ENCODE measurements at places on chromosomes 13 and 19. TPM values are rescaled to one million over a fixed set of nuclear protein-coding genes. Genes with fewer than 3 reads are reported as not detected.

GRCh38 chr19:33691736-33692135 is 70.0 kb downstream of the CHST8 start:
- H3K36me3 ChIP-seq: no peaks in the 10 kb centered on the region
- H3K27me3 ChIP-seq: no peaks in the 10 kb centered on the region
- DNase-seq: no peak
- no peak overlapping the region for H3K4me3 ChIP-seq

Gene ANKRD27
- 26.9 TPM for total RNA-seq

Gene MBD3L5
- total RNA-seq: not detected

DNA sequence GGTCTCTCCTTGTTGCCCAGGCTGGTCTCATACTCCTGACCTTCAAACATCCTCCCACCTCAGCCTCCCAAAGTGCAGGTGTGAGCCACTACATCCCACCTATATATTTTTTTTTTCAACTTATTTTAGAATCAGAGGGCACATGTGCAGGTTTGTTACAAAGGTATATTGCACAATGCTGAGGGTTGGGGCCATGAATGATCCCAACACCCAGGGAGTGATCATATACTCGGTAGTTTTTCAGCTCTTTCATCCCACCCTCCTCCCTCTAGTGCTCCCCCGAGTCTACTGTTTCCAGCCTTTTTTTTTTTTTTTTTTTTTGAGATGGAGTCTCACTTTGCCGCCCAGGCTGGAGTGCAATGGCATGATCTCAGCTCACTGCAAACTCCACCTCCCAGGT is 38.4 kb upstream of the ADGRE1 start:
- H3K27ac ChIP-seq: no peak overlapping the region
- no peak overlapping the region for H3K4me3 ChIP-seq
- no peaks in the 10 kb centered on the region for H3K27me3 ChIP-seq
- no peak for DNase-seq

- H3K4me3 ChIP-seq: no peak overlapping the region
- no peaks in the 10 kb centered on the region for H3K4me1 ChIP-seq
- H3K27ac ChIP-seq: no peak overlapping the region
- no peaks in the 10 kb centered on the region for H3K36me3 ChIP-seq
- H3K27me3 ChIP-seq: no peaks in the 10 kb centered on the region
These were observed 44.4 kb downstream of the SOX1 start for GRCh38 chr13:112111239-112111857.

DNA sequence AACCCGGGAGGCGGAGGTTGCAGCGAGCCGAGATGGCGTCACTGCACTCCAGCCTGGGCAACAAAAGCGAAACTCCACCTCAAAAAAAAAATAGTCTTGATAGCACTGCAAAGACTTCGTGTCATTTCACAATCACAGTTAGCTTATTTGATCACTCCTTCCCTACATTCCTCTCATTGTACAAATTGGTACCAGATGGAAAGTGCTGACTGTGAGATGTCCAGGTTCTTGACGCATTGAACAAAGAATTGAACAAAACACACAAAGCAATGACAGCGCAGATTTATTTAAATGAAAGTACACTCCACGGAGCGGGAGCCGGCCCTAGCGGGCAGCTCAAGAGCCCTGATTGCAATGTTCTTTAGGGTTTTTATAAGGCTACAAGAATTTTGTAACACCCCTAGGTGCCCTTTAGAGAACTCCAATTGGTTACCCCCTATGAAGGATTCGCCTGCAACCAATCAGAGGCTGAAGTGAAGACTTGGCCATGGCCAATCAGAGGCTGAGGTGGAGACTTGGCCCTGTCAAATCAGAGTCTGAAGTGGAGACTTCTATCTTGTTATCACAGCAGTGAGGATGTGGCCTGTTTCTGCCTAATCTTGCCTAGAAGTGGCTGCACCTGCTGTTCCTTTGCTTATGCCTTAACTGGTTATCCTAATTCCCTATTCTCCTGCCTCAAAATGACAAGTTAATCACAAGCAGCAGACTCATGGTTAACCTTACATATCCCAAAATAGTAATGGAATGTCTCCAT is 16.7 kb downstream of the ZNF556 start:
- no peaks in the 10 kb centered on the region for H3K36me3 ChIP-seq
- DNase-seq: no peak

GRCh38 chr19:23283925-23284324 is 33.7 kb upstream of the ZNF724 start:
- no peaks in the 10 kb centered on the region for H3K4me1 ChIP-seq
- peak; percentile 61 for DNase-seq
- H3K4me3 ChIP-seq: no peak overlapping the region
- H3K27ac ChIP-seq: no peak overlapping the region

Gene CLEC17A
- not detected for total RNA-seq

Gene PLIN5
- 10.4 TPM for total RNA-seq

- no peaks in the 10 kb centered on the region for H3K36me3 ChIP-seq
- no peak for DNase-seq
These were observed 995.9 kb downstream of the UQCRFS1 start for GRCh38 chr19:28217022-28217421.

GRCh38 chr13:30696278-30697176 is 38.8 kb upstream of the ALOX5AP start:
- H3K4me1 ChIP-seq: no peaks in the 10 kb centered on the region
- H3K27me3 ChIP-seq: no peaks in the 10 kb centered on the region
- no peaks in the 10 kb centered on the region for H3K36me3 ChIP-seq
- no peak overlapping the region for H3K4me3 ChIP-seq

Gene SPIB
- not detected for total RNA-seq

- peak overlapping the region; percentile 68 for H3K27ac ChIP-seq
- no peaks in the 10 kb centered on the region for H3K4me1 ChIP-seq
- no peaks in the 10 kb centered on the region for H3K27me3 ChIP-seq
These were observed 73.6 kb downstream of the COL4A1 start for GRCh38 chr13:110233181-110233950.

GRCh38 chr13:23159205-23159759 is 21.5 kb upstream of the SGCG start:
- no peaks in the 10 kb centered on the region for H3K27me3 ChIP-seq
- H3K4me3 ChIP-seq: peak overlapping the region; percentile 38
- no peaks in the 10 kb centered on the region for H3K4me1 ChIP-seq
- no peaks in the 10 kb centered on the region for H3K36me3 ChIP-seq
- DNase-seq: no peak

Gene CYP4F3
- not detected for total RNA-seq

- no peak overlapping the region for H3K4me3 ChIP-seq
- no peak overlapping the region for H3K27ac ChIP-seq
- H3K27me3 ChIP-seq: no peaks in the 10 kb centered on the region
- H3K36me3 ChIP-seq: no peaks in the 10 kb centered on the region
These were observed 307.0 kb downstream of the ZNF536 start for GRCh38 chr19:30679153-30679702.

DNA sequence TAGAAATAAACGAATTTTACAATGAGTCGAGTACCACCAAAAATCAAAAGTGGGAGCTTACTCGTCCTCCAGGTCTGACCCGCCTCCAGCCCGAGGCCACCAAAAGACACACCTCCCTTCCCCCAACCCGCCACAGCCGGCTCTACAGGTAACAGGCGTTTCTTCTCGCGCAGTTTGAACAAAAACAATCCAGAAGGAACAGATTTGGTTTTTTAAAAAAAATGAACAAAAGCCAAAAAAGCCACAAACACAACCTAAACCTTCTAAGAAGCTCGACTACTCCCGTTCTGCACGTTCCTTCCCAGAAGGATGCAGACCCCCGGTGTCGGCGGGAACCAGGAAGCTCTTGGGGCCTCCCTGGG is 671 bp downstream of the ZDHHC20 start:
- no peaks in the 10 kb centered on the region for H3K4me1 ChIP-seq
- H3K36me3 ChIP-seq: no peaks in the 10 kb centered on the region
- peak overlapping the region; percentile 76 for H3K4me3 ChIP-seq
- DNase-seq: peak; percentile 75
- H3K27me3 ChIP-seq: no peaks in the 10 kb centered on the region

Gene ZNF17
- total RNA-seq: 10.5 TPM

Gene TUBA3C
- not detected for total RNA-seq

DNA sequence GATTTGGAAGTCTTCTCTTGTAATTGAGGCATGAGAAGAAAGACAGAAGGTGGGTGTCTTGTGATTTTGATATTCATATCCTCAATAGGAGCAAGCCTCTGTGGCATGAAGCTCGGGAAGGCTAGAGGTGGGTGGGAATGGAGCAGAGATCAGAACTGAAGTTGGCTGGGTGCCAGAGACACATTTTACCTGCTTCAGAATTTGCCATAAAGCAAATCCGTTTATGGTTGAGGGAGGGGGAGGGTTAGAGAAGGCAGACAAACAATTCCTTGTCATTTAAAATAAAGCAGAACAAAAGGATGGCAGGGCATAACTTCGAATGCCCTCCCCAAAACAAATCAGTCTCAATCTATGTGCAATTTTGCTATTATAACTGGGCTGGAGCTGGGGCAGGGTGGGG is 305.9 kb downstream of the KLF5 start:
- no peaks in the 10 kb centered on the region for H3K36me3 ChIP-seq
- no peak overlapping the region for H3K4me3 ChIP-seq

Gene OR10H1
- total RNA-seq: not detected

All from breast epithelium (tissue), 4 donors.